ENCODE measurements at places on chromosomes 11 and 22.

DNA sequence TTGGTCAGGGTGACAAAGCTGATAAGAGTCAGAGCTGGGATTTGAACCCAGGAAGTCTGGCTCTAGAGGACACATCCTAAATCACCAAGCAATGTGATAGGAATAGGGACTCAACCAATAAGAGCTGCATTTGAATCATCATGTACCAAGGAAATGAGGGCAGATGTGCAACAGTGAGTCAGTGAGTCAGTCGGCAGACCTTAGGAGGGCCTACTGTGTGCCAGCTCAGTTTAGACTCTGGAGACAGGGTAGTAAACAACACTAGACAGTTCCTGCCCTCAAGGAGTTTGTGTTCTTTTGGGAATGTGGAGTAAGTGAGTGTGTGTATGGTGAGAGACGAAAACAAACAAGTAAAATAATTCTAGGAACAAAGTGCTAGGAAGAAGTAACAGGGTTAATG, 11.2 kb downstream of the IL10RA start:
- DNase-seq: no peak

DNA sequence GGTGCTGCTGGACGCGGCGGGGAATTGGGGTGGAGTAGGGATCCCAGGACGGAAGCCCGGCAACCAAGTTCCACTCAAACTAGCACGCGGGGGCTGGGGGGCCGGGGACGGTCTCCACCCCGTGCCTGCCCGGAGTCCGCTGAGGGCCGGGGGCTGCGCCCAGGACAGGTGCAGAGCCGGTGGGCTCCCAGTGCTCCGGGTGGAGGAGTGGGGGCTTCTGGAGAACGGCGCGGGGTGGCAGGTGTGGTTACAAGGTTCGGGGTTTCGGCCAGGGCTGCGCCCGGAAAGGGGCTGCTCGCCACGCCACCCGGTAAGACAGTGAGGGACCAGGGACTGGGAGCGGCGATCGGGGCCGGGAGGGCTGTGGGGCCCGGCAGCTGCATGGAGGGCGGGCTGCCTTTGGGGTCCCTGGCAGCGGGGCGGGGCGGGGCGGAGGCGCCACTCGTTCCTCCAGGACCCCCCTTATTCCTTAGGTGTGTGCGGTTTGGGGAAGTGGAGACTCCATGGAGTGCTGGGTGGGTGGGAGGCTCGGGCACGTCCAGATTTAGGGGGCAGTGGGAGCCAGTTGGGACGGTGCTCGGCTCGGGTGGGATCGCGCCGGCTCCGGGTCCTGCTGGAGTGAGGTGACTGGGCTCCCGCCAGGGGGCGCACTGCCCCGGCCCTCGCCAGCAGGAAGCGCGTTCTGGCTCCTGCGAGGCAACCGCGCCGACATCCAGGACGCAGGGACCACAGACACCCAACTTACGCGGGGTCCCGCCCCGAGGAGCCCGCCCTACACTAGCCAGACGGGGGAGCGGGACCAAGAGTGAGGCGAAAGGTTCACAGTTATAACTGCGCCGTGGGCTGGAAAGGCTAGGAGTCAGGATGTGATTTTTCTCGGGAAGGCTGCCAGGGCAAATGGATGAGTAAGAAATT, 868 bp downstream of the TSPAN18 start:
- DNase-seq: peak; percentile 85

DNA sequence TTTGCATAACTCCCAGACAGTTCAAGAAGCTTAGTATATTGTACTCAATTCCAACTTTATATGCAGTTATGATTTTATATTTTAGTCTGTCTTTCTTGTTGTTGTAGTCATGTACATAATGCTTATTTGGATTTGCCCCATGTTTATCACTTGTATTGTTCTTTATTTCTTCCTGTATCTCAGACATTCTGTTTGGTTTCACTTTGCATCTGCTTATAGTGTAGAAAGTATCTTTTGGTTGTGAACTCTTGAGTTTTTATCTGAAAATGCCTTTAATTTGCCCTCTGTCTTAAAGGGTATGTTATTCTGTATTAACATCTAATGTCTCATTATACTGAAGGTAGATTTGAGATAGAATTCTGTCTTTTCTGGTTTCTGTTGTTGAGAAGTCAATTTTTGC, 275.4 kb downstream of the DYNC2H1 start:
- no peak for DNase-seq

DNA sequence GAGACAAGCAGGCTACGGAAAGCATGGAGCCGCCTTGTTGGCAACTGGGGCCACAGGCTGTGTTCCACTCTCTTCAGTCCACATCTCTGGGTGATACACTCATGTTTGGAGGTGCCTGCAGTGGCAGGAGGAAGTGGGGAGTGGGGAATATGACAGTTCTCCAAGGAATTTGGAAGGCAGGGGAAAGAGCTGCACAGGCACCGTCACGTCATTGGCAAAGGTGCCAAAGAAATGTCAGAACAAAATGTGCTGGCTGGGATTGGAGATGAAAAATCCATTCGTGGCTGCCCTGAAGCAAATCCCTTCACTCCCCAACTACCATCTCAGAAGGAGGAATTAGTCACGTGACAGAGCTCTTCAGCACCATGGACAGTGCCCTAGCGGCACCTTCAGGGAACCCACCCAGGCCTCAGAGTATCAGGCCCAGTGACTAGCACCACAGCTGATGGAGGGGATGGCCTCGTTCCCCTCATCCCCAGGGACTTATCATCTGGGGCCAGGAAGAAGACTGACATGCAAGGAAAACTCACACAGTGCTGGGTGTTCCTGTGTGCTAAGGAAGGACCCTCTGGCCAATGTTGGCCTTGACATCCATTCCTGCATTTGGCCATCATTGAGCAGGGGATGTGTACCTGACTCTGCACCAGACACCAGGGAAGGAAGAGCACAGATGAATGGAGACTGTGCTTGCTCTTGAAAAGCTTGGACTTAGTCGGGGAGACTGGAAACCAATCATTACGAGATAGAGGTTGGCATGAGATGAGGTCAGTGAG, 48.5 kb upstream of the PRDM11 start:
- peak; percentile 59 for DNase-seq

GRCh38 chr22:43409046-43409445, 2.8 kb upstream of the MPPED1 start:
- DNase-seq: no peak

DNA sequence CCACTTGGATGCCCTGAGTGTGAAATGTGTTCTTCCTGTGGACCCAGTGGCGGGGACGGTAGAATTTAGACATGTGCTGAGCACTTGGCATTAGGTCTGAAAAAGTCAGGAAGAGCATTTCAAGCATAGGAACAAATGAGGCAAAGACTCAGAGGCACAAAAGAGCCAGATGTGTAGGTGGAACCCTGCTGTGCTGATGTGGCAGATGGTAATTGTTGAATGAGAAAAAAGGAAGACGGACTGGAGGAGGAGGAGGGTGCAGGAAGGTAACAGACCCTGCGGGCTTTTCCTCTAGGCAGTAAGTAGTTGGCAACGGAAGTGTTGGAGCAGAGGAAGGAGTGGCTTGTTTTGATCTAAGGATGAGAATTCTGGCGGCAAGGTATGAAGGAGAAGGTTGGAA, 985.8 kb downstream of the TBC1D22A start:
- no peak for DNase-seq

DNA sequence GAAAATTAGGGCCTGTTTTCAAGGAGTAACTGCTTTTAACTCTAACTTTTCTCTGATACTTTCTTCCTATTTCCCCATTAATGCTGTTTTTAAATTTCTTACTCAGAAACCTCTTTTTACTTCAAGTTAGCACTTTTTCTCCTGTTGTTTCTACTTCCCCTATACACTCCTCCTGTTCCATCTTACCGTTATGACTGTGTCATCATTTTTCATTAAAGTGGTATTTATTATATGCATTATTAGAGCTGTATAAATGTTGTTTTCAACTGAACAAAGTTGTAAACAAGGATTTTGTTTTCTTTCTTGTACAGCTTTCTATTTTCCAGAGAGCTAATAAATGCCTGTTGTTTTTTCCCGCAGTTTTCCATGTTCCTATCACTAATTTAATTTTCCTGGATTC, 84.6 kb downstream of the EXT2 start:
- DNase-seq: no peak

DNA sequence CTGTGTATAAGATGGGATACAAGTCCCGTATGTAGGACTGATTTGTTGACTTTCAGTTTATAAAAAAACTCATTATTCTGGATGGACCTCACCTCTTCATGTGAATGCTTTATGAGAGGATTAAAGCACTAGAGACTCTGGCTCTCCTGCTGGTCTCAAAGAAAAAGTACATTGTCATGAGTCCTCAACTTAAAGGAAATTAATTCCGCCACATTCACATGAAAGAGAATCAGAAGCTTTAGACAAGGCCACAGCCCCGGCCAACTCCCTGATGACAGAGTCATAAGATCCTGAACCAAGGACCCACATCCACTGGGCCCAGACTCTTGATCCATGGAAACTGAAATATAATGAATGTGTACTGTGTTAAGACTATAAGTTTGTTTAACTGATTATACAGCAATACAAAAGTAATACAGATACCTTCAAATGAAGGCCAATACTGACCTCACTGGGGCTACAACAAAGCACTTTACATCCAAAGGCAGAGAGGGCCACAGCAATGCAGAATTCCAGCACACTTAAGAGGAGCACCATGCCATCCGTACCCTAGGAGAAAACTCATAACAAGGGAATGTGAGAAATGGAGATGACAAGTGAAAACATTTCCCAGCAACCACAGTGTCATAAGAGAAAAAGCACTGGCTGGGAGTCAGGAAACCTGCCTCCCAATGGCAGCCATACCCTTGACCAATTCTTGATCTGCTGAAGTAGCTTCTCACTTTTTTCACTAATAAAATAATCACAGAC, 25.4 kb upstream of the MS4A6A start:
- no peak for DNase-seq

DNA sequence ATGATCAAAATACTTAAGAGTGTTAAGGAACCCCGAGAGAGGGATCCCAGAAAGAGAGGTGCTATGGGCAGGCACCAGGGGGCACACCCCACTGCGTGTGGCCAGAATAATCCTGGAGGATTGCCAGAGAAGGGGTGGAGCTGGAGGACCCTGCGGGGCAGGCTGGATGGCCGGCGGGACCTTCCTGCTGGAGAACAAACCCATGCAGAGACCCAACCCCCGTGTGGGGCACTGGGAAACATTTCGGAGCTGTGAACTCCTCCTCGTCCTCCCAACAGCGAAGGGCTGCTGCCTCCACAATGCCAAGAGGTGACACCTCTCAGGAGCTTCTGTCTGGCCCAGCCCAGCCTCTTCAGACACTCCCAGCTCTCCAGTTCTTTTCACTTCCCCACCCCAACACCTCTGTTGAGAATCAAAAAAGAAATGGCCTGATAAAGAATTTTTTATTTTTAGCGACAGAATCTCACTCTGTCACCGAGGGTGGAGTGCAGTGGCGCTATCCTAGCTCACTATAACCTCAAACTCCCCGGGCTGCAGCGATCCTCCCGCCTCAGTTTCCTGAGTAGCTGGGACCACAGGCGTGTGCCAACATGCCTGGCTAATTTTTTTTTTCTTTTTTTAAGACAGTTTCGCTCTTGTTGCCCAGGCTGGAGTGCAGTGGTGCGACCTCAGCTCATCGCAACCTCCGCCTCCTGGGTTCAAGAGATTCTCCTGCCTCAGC, 25.6 kb downstream of the RHOD start:
- DNase-seq: no peak

DNA sequence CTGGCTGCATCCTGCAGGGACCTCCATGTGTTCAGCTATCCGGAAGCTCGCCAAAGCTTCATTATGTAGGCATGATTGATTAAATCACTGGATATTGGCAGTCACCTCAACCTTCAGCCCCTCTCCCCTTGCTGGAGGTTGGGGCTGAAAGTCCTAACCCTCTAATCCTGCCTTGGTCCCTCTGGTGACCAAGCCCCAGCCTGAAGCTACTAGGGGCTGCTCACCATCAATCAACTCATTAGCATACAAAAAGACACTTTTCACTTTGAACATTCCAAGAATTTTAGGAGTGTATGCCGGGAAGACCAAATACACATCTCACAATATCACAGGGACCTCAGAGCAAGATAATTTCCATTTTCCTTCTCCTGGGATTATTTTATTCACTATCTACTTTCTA, 38.8 kb upstream of the TPBGL start:
- no peak for DNase-seq

GRCh38 chr22:22060200-22061084, 77.9 kb upstream of the TOP3B start:
- DNase-seq: peak; percentile 75

GRCh38 chr11:102449651-102450570, 2.7 kb downstream of the TMEM123 start:
- no peak for DNase-seq

DNA sequence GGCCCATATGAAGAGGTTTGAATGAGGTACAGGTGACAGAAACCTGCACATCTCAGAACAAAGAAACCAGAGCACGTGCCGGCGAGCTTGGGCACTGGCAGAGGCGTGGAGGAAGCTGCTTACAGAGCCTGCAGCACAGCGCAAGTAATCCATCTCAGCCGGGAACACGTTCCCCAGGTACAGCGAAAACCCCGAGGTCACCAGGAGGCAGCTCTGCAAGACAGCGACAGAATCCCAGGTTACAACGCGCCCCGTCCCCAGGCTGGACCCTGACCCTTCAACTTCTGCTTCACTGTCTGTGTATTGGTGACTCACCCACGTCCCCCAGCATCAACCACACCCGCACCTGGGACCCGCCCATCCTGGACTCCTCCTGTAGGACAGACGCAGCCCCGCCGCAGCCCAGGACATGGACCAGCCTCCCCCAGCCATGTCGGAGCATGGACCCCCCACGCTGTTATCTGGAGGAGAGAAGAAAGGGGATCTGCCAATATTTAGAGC, 2.2 kb downstream of the MLC1 start:
- no peak for DNase-seq

DNA sequence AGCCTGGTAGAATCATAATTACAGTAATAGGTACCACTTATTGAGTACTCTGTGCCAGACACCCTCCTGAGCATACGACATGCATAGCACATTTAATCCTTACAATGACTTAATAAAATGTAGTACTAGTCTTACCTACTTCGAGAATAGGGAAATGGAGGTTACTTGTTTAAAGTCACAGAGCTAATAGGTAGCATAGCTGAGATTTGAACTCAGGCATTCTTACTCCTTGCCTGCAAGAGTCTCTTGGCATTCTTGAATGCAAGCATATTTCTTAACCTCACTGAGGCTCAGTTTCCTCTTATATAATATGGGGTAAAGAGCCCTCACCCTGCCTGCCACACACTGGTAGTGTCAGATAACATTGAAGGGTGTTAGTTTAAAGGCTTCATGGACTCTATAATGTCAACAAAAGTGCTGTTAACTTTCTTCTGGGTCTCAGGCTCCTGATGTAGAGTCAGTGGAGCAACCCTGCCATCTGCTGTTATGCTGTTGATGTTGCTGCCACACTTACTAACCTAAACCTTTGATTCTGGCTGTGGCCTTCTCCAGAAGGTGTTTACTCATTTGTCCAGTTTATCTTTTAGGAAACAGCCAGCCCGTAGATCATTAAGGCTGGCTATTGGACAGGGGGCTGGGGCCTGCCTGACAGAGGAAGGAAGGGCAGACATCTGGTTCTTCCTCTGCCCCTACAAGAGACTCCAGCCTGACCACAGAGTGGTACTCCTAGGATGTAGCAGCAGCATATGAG, 18.9 kb downstream of the LIMK2 start:
- no peak for DNase-seq

DNA sequence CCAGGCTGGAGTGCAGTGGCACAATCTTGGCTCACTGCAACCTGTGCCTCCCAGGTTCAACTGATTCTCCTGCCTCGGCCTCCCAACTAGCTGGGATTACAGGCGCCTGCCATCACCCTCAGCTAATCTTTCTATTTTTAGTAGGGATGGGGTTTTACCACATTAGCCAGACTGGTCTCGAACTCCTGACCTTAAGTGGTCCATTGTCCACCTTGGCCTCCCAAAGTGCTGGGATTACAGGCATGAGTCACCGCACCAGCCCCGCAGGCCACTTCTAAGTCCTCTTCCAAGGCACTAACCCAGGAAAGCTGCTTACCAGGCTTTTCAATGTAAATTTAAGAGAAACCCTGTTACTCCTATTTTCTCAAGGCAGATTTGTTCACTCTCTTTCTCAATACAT, 50.4 kb downstream of the DENND5A start:
- DNase-seq: no peak
